CMK (cell line): ENCODE measurements at places on chromosomes 2 and 18.

GRCh38 chr2:80292474-80292873, 12.1 kb downstream of the LRRTM1 start:
- DNase-seq: no peak

DNA sequence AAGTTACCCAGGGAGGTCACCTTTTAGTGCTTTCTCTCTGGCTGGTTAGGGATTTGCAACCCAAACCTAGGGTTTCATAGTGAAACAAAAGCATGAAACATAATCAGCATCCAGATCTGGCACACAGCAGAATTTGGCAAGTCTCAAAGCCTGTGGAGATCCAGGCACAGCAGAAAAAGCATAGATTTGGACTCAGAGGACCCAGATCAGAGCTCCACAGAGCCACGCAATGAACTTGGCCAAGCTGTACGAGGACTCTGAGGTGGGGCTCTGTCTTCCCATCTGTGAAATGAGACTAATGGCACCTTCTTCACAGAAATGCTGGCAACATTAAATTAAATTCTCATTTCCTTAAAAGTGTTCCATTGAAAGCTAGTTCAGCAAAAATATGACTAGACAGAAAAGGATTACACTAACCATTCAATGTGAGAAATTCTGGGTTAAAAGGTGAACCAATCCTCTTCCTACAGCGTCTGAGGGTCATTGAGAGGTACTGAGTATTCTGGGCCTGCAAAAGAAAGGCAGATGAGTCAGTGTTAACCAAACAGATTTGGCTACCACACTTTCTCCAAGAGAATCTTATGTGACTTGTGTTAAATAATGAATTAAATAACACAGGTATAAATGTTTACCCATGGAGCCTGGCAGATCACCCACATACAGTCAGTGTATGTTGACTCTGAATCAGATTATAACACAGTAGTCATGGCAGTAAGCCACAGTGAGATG, 266.3 kb downstream of the MREG start:
- no peak for DNase-seq

DNA sequence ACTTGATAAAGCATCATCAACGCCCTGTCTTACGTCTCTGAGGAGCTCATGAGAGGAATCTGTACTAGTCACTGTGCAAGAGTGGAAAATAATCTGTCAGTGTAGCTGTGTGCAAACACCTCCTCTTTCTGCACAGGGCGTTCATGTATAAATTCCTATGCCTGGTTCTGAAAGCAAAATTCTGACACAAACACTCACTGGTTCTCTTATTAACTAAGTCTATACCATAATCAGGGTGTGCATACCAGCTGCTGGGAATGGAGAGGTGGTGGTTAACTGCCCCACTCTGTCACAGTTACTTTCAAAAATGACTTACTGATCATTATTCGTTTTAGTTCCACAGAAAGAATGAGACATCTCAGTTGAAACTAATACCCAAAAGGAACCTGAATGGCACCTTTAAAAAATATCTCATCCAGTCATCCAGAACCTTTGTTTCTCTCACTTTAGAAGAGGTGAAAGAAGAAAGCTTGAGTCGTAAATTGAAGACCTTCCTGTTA, 35.7 kb downstream of the STK39 start:
- DNase-seq: no peak

DNA sequence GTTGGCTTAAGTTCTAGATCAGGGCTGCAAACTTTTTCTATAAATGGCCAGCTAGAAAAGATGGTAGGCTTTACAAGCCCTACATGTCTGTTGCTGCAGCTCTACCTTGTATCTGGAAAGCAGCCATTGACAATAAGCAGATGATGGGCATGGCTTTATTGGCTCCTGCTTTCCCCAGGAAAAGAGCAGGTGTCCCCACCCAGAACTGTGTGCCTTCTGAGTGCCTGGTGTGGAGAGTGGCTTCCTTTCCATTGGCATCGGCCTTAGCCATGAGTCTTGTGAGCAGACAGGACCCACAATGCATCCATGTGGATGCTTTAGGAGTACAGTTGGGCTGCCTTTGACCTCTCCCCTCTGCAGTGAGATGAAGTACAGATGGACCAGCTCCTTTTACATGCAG, 120.2 kb downstream of the CD8B2 start:
- DNase-seq: no peak

DNA sequence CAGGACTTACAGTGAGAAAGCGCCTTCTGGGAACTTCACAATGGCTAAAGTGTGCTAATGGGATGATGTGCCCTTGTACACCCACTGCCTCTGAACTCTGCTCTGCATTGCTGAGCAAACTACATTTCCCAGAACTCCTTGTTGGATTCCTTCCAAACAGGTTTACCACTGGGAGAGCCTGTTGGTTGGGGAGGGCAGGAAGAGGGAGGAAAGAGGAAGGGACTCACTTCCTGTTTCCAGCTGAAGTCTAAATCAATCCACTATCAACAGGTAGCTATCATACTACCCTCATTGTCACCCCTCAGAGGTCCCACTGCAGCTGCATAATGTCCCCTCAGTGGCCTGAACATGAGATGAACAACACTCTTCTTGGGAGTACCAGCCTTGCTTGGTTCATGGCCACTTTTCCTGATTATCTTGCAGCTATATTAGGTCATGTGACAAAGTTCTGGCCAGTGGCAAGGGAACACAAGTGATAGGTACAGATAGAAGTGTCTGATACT, 109.7 kb downstream of the MSH2 start:
- peak; percentile 29 for DNase-seq

GRCh38 chr18:20971886-20972267, 139.7 kb downstream of the ROCK1 start:
- no peak for DNase-seq

DNA sequence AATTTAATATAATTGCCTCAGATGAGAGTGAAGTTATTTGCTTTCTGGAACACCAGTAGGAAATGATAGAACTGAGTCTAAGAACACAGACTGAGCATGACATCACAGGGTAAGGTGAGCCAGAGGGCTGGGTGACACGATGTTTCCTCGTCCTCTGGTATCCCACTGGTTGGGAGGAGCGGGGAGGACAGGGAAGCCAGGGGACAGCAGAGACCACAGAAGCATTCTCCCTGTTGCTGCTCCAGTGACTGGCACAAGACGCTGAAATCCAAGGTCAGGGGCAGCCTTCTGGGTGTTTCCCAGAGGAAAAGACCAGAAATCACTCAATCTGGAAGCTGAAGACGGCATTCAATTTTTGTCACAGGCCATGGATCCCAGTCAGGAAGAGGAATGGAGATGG, 363.4 kb upstream of the SOX11 start:
- DNase-seq: no peak
